ENCODE measurements at places on chromosomes 1 and 21.

DNA sequence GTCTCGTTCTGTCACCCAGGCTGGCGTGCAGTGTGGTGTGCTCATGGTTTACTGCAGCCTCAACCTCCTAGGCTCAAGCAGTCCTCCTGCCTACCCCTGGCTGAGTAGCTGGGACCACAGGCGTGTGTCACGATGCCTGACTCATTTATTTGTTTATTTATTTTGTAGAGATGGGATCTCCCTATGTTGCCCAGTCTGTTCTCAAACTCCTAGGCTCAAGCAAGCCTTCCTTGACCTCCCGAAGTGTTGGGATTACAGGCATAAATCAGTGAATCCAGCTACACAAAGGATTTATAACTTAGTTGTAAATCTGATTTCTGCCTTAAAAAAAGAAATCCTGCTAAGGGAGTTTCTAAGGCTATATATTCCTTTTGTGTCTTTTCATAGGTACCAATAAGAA is 30.5 kb upstream of the ZNF496 start:
- no peak overlapping the region for H3K27ac ChIP-seq
- DNase-seq, result no peak
- H3K4me1 ChIP-seq, result peaks cover 4% of the 10 kb centered on the region
- no peak overlapping the region for H3K4me3 ChIP-seq
- H3K27me3 ChIP-seq, result peaks cover 13% of the 10 kb centered on the region

GRCh38 chr1:228177183-228177475 is 11.5 kb downstream of the IBA57 start:
- H3K27me3 ChIP-seq, result no peaks in the 10 kb centered on the region
- DNase-seq, result no peak

DNA sequence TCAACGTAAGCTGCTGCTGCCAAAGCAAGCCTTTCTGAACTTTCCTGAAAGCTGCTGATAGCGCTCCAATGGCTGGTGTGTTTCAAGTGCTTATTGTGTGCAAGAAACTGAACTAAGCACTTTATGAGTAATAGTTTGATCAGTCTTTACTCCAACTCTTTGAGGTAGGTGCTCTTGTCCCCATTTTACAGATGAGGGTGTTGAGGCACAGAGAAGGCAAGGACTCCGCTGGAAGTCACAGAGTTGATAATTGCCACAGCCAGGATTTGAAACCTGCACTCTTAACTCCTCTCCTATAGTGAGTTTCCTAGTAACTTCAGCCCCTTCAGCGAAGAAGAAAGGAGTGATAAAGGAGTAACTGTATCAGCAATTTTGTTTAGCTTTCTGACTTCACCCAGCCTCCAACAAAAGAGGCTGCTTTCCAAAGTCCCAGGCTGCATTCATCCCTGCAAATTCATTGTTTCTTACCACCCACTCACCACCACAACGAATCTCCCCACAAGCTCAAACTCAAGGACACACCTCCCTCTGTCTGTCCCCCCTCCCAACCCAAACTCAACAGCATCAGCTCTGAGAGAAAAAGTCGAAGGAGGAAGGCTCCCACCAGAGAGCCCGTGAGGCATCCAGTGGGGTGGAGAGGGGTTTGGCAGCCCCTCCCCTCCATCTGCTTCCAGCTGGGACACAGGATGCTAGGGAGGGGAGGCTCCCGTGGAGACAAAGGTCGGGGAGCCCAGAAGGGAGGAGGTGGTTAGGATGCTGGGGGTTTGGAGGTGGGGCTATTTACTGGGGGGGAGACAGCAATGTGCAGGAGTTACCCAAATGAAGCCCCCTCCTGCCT is 139.6 kb downstream of the NAV1 start:
- no peak overlapping the region for H3K4me3 ChIP-seq
- H3K4me1 ChIP-seq, result no peaks in the 10 kb centered on the region
- H3K36me3 ChIP-seq, result no peaks in the 10 kb centered on the region
- H3K27ac ChIP-seq, result no peak overlapping the region

- peaks cover 14% of the 10 kb centered on the region for H3K4me1 ChIP-seq
- DNase-seq, result no peak
- no peak overlapping the region for H3K4me3 ChIP-seq
- H3K27ac ChIP-seq, result peak overlapping the region; percentile 78
Measured at GRCh38 chr1:179128520-179128919, 46.6 kb downstream of the TOR3A start.

GRCh38 chr1:40479156-40479555 is 2.1 kb downstream of the ZFP69 start:
- no peaks in the 10 kb centered on the region for H3K27me3 ChIP-seq
- peaks cover 16% of the 10 kb centered on the region for H3K4me1 ChIP-seq
- H3K36me3 ChIP-seq, result peaks cover 24% of the 10 kb centered on the region
- no peak overlapping the region for H3K27ac ChIP-seq
- no peak overlapping the region for H3K4me3 ChIP-seq

DNA sequence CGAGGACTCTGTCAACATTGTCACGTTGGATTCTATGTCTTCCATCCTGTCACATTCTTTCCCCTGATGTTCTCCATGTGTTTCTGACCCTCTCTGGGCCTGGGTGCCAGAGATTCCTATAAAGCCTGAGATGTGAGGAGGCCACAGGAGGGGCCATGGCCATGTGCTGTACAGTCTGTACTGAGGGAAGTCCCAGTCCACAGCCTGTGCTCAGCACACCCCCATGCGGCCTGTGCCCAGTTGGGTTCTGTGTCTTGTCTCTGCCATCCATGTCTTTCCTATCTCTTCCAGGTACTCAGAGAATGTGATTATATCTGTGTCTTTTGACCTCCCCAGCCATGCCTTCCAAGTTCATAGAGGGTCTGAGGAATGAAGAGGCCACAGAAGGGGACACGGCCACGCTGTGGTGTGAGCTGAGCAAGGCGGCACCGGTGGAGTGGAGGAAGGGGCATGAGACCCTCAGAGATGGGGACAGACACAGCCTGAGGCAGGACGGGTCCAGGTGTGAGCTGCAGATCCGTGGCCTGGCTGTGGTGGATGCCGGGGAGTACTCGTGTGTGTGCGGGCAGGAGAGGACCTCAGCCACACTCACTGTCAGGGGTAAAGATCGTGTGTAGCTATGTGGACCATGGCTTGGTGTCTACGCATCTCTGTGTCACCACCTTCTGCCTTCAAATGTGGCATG is 86.1 kb downstream of the OBSCN start:
- H3K4me3 ChIP-seq, result no peak overlapping the region
- no peak for DNase-seq
- no peaks in the 10 kb centered on the region for H3K4me1 ChIP-seq
- H3K27ac ChIP-seq, result no peak overlapping the region

GRCh38 chr1:107152395-107152794 is 11.6 kb downstream of the NTNG1 start:
- no peak overlapping the region for H3K27ac ChIP-seq
- DNase-seq, result no peak
- H3K4me1 ChIP-seq, result no peaks in the 10 kb centered on the region
- no peaks in the 10 kb centered on the region for H3K36me3 ChIP-seq

DNA sequence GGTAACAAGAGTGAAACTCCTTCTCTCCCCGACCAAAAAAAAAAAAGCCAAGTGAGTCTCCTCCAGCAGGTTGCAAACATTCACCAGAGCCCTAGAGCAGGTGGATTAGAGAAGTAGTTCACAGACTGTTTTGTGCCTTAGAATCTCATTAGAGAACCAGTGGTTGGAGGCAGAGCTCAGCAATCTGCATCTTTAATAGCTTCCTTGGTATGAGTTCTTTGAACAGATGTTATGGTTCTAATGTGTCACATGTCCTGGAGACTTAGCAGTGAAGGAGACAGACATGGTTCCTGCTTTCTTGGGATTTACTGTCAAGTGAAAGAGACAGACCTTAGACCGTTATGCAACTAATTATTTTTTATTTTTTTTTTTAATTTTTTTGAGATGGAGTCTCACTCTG is 26.8 kb downstream of the SESN2 start:
- peaks cover 7% of the 10 kb centered on the region for H3K36me3 ChIP-seq
- no peaks in the 10 kb centered on the region for H3K27me3 ChIP-seq
- DNase-seq, result no peak
- peaks cover 4% of the 10 kb centered on the region for H3K4me1 ChIP-seq
- no peak overlapping the region for H3K27ac ChIP-seq
- H3K4me3 ChIP-seq, result no peak overlapping the region

- H3K4me1 ChIP-seq, result no peaks in the 10 kb centered on the region
- no peak for DNase-seq
Measured at GRCh38 chr1:58075188-58075578, 471.3 kb downstream of the OMA1 start.

DNA sequence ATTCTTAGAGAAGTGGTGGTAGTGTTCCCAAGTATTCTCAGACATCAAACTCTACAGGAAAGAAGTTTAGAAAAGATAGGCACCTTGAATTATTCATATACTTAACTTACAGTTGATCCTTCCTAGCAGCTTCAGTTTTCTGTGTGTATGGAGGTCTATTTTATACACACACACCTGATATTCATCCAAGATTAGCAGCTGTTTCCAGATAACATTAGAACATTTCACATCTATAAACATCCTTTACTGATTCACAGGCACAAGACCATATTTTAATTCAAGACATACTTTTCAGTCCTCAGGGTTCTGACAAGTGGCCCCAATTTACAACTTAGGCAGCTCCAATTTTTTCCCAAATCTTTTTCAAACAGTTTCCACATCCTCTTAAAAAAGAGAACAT is 287.8 kb upstream of the USP25 start:
- H3K4me1 ChIP-seq, result no peaks in the 10 kb centered on the region
- no peaks in the 10 kb centered on the region for H3K27me3 ChIP-seq
- no peak for DNase-seq
- no peak overlapping the region for H3K27ac ChIP-seq
- H3K36me3 ChIP-seq, result no peaks in the 10 kb centered on the region

GRCh38 chr1:204286831-204287421 is 72.8 kb downstream of the PLEKHA6 start:
- peaks cover 28% of the 10 kb centered on the region for H3K4me1 ChIP-seq
- H3K36me3 ChIP-seq, result no peaks in the 10 kb centered on the region
- H3K27me3 ChIP-seq, result no peaks in the 10 kb centered on the region
- peak overlapping the region; percentile 82 for H3K27ac ChIP-seq
- DNase-seq, result peak; percentile 66

DNA sequence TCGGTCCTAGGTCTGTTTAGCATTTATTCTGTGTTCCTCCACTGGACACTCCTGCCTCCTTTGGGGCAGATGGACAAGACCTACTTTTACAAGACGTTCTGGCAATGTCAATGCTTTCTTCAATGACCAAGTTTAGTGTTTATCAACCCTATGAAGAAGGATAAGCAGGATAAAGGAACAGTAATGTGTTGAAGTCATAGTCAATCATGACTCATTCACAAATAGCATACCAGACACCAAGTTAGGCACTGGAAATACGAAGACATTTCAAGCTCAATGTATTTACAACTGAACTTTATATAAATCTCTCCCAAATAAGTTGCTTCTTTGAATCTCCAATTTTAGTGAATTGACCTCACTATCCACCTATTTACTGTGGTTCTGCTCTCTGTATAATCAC is 4.8 kb upstream of the SLC35D1 start:
- peaks cover 9% of the 10 kb centered on the region for H3K4me1 ChIP-seq
- no peak for DNase-seq
- no peaks in the 10 kb centered on the region for H3K36me3 ChIP-seq
- no peak overlapping the region for H3K27ac ChIP-seq
- H3K27me3 ChIP-seq, result no peaks in the 10 kb centered on the region

GRCh38 chr1:33089457-33089856 is 8.5 kb downstream of the AZIN2 start:
- no peak overlapping the region for H3K4me3 ChIP-seq
- H3K27me3 ChIP-seq, result no peaks in the 10 kb centered on the region
- H3K36me3 ChIP-seq, result no peaks in the 10 kb centered on the region
- DNase-seq, result no peak

DNA sequence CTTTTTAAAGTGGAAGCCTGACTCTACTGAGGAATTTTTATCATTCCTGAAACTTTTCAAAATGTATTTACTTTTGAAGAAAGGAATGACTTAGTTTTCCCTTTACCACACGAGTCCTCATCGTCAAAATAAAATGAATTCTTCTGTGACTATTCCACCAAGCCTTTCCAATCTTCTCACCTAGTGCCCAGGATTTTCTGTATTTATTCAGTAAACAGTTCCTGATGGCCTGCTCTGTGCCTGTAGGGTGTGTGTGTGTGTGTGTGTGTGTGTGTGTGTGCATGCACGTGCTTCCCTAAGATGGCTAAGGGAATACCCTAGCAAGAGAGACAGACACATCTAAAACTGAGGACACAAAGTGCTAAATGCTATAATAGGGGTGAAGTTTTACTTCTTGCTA is 395.0 kb upstream of the USP24 start:
- DNase-seq, result no peak
- H3K4me3 ChIP-seq, result no peak overlapping the region
- no peaks in the 10 kb centered on the region for H3K4me1 ChIP-seq
- no peaks in the 10 kb centered on the region for H3K36me3 ChIP-seq
- H3K27ac ChIP-seq, result no peak overlapping the region

- peaks cover 3% of the 10 kb centered on the region for H3K4me1 ChIP-seq
- H3K27ac ChIP-seq, result no peak overlapping the region
- no peaks in the 10 kb centered on the region for H3K27me3 ChIP-seq
- H3K4me3 ChIP-seq, result no peak overlapping the region
Measured at GRCh38 chr1:23436520-23437354, 12.2 kb upstream of the TCEA3 start.

DNA sequence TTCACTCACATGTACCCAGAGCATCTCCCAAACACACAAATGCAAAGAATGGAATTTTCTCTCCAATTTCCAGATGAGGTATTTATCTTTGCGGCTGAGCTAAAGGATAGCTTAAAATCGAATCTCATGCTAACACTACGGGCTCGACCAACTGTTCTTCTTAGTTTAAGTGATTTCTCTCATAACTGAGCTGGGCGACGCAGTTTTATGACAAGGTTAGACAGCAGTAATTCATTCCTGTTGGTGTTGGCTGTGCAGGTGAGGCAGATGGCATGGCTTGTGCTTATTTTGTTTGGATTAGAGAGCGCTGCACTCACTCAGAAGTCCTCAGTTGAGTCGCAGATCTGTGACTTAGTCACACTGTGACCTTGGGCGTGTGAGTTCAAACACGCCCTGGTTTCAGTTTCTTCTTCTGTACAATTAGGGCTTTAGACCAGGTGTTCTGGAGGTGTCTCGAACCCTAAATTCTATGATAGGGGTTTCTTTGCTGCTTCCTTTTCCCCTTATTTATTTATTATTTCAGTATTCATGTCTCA is 41.5 kb upstream of the MRPS6 start:
- no peaks in the 10 kb centered on the region for H3K36me3 ChIP-seq
- DNase-seq, result no peak
- peaks cover 4% of the 10 kb centered on the region for H3K4me1 ChIP-seq
- H3K27me3 ChIP-seq, result no peaks in the 10 kb centered on the region
- H3K27ac ChIP-seq, result no peak overlapping the region

GRCh38 chr1:58454807-58455206 is 91.7 kb downstream of the OMA1 start:
- H3K4me3 ChIP-seq, result no peak overlapping the region
- H3K27ac ChIP-seq, result no peak overlapping the region
- H3K27me3 ChIP-seq, result no peaks in the 10 kb centered on the region
- DNase-seq, result no peak
- no peaks in the 10 kb centered on the region for H3K4me1 ChIP-seq

DNA sequence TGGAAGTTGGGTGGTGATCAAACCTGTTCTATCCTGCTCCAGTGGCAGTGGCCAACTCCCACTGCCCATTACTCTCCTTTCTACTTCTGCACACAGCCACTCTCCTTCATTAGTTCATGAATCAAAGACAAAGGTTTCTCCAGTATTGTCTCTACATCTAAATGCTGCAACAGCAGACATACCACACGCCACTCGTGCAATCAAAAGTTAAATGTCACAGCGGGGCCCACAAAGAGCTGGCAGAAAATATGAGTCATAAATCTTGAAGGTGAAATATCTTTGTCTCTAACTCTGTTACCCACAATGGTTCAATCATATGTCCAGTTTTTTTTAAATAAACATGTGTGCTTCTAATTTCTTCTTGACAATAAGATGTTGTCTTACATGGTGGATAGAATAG is 13.3 kb downstream of the APCS start:
- peaks cover 4% of the 10 kb centered on the region for H3K27me3 ChIP-seq
- no peaks in the 10 kb centered on the region for H3K4me1 ChIP-seq
- no peak overlapping the region for H3K27ac ChIP-seq
- no peaks in the 10 kb centered on the region for H3K36me3 ChIP-seq
- DNase-seq, result no peak

All from CD4-positive, alpha-beta T cell (primary cell).